ENCODE measurements at places on chromosomes 11 and 22.

- no peak for DNase-seq
Measured at GRCh38 chr11:15519124-15519791, 404.5 kb downstream of the INSC start.

GRCh38 chr11:92383430-92383829 lies 158.8 kb downstream of the FAT3 start:
- no peak for DNase-seq

DNA sequence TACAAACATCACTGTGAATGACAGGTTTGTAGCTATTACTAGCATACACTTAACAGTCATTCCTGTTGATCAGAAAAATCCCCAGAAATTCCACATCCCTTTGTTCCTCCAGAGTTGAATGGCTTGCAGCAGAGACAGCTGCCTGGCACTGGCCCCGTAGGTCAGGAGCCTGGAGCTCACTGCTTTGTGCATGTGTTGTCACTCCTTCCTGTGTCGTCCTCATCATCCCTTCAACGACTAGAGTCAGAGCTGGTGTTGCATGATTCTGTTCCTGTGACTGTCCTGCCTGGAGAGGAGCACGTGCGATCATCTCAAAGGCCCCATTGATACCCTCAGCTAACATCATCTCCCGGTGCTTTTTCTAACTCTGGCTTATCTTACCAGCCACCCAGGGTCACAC lies 58.3 kb downstream of the LDLRAD3 start:
- no peak for DNase-seq

- no peak for DNase-seq
Measured at GRCh38 chr11:3849297-3849874, 6.1 kb upstream of the STIM1 start.

DNA sequence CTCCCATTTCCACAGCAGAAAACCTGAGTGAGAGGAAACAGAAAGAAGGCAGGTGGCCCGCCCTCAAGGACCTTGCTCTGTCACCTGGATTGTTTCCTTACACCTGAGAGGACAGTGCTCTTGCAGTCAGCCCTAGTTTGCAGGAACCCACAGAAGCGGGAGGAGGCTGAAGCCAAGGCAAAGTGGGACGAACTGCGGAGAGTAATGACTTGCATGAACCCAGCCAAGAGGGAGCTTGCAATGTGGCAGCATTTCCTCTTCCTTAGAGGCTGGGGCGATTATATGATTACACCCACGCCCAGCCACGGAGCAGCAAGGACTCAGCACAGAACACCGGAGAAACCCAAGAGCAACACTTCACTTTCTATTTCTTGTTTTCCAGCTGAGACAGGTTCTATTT lies 102.6 kb downstream of the SPON1 start:
- DNase-seq: peak; percentile 10

DNA sequence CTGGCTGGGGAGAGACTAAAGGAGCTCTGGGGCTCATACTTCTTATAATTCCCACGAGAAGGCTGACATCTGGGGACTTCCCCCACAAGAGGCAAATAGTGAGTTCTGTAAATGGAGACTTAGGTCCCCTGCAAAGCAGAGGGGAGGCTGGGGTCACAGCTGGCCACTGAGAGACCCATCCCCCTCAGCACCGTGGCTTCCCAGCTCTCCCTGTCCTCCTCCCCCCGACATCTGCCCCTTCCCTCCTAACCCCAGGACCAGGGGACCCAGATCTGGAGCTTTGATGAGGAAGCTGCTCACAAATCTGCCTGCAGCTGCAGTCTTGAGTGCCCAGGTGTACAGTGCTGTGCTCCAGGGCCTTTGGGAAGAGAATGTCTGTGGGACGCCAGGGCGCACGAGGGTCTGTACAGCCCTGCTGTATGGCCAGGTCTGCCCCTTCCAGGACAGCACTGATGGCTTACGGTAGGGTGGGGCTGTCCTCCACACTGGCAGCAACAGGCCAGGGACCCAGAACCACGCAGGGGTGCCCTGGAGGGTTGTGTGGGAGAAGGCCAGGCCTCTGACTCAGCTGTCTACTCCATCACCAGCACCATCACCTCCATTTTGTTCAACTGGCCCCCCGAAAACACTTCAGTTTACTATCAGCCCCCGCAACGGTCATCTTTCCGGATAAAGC lies 1.1 kb downstream of the RGL4 start:
- DNase-seq: no peak

GRCh38 chr11:76803811-76804600 lies 20.9 kb downstream of the TSKU start:
- DNase-seq: peak; percentile 39

DNA sequence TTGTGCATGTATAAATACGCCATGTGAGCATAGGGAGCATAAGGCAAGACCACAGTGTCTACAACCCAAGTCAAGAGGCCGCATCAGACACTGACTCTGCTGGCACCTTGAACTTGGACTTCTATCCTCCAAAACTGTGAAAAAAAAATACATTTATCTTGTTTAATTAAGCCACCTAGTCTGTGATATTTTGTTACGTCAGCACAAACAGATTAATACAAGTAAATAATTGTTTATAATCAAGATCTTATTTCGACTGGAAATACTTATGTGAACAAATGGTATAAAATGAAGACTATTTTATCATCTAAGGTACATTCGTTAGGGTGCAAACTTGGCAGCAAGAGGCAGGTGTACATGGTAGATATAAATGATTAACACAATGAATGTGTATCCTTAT lies 599.3 kb upstream of the LRRC4C start:
- no peak for DNase-seq

DNA sequence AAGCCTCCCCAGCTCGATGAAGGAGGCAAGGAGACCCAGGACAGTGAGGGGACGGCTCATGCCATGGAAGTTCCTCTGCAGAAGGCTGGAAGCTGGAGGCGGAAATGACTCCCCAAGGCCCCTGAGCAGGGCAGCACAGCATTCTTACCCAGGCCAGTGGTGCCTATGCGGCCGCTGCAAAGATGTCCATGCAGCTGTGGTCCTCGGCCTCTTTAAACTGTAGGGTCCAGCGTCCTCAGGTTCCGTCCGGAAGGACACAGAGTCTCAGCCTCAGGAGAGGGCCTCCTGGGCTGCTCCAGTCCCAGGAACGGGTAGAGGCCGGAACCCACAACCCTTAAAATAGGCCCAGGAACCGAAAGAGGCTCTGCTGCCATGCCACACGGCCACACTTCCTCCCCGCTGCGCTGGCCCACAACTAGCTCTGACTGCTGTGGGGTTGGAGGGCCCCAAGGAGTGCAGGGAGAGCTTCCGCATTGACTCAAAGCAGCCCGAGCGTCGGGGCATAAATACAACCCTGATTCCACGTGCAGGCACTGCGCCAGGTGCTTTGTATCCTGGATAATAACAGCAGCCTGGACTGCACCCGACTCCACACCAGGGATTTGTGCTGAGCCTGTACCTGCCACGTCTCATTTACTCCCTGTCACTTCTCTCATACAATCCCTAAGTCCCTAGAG lies 5.5 kb downstream of the KIAA0930 start:
- no peak for DNase-seq

Data from stimulated activated CD4-positive, alpha-beta T cell treated with anti-CD3 and anti-CD28 coated beads, Interleukin-4, amount 100 ng/mL, for 4 hours (primary cell).